ENCODE measurements at places on chromosomes 2 and 18.

DNA sequence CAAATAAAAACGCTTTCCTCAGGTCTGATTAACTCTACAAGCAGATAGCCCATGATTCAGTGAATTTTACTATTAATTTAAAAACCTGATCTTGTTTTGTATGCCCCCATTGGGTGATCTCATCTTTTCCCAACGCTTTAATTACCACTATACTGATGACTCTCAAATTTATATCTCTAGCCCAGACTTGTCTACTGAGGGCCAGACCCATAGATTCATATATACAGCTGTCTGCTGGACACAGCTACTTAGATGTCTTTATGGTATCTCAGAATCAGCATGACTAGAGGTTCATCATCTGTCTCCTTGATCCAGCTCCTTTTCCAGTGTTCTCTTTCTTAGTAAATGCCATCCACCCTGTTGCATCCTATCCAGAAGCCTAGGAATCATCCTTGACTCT is 33.8 kb downstream of the TAF1B start:
- DNase-seq, result no peak

DNA sequence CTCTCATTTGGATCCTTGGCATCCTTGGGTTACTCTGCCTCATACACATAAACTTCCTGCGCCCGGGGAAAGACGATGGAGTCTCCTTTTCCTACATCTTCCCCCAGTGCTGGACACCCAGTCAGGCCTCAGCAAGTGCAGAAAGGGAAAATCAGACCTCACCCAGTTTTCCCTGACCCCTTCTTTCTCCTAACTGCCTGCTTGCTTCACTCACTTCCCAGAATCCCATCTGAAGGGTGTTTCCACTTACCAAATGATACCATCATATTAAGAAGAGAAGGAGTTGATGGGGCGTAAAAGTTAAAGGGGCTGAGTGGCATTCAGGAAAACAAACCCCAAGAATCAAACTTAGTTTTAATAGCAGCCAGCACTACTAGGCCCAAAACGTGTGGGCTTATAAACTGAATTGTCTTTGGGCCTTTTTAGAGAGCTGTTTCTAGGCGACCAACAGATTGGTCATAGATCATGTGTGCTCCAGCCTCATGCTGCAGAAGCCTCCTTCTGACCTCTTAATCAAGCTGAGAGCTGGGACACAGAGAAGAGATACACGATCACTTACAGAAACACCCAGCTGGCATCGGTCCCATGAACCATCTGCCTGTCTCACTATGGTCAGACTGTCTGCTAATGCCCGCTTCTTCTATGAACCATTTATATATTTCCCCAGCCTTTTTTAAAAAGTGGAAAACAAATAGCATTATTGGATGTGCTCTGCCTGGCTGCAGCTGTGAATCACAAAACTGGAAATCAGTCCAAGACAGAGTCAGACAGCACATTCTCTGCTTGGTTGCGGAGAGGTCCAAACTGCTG is 165.7 kb upstream of the SLC14A2 start:
- DNase-seq, result peak; percentile 72

- peak; percentile 44 for DNase-seq
Observed at GRCh38 chr2:32863803-32864202, 83.0 kb upstream of the LTBP1 start.

GRCh38 chr2:25853038-25853638 is 25.1 kb downstream of the ASXL2 start:
- no peak for DNase-seq

GRCh38 chr2:133477616-133477990 is 90.7 kb downstream of the NCKAP5 start:
- DNase-seq, result peak; percentile 17

DNA sequence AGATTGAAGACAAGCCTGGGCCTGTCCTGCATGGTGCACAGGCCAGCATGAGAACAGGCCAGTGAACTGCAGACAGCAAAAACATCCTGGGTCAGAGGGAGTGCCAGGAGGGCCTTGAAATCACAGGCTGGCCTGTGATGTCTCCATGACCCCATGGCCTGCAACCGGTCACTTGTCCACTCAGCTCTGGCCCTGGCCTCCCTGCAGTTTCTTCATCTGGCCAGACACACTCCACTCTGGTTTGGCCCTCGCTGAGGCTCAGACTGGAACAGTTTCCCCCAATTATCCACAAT is 12.6 kb downstream of the CYRIA start:
- DNase-seq, result no peak

GRCh38 chr18:77234504-77235365 is 14.9 kb upstream of the GALR1 start:
- DNase-seq, result peak; percentile 13

All from fibroblast of upper back skin (primary cell).